ENCODE measurements at places on chromosomes 11 and 22. TPM values are rescaled to one million over a fixed set of nuclear protein-coding genes. Genes with fewer than 3 reads are reported as not detected.

The DDI1 gene
- not detected for total RNA-seq

- DNase-seq = no peak
Observed at GRCh38 chr11:1773994-1774550, 10.3 kb upstream of the CTSD start.

DNA sequence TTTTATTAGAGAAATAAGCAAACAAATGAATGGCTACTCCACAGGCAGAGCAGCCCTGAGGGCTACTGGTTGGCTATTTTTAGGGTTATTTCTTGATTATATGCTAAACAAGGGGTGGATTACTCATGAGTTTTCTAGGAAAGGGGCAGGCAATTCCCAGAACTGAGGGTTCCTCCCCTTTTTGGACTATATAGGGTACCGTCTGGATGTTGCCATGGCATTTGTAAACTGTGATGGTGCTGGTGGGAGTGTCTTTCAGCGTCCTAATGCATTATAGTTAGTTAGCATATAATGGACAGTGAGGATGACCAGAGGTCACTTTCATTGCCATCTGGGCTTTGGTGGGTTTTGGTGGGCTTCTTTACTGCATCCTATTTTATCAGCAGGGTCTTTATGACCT lies 19.2 kb downstream of the SLC22A6 start:
- no peak for DNase-seq

DNA sequence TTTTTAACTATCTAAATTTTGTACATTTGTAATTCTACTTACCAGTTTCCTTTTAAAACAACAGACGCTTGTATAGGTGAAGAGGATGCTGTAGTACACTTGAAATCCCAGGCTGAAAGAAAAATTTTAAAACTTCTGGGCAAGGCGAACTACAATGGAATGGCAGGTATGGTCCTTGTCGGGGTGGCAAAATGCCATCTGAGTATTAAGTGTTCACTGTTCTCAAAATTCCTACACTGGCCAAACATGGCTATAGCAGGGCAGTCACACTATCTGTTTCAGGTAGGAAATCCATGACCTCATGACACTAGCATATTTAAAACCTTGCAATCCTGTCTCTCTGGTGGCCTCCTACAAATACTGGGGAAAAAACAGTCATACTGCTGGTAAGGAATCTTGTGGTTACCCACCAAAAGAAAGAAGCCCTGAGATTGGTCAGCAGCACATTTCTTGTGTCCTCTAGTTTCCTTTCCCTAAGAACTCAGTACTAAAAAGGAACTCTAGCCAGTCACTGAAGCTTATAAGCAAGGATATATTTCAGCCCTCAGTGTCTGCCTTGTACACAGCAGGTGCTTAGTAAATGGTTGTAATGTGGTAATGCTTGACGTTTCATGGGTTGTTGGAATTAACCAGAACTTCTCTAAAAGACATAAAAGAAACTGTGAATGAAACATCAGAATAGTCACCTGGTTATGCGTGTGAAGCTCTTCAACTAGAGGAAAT lies 5.2 kb upstream of the ZC3H12C start:
- no peak for DNase-seq

The OR8G5 gene
- total RNA-seq = not detected

DNA sequence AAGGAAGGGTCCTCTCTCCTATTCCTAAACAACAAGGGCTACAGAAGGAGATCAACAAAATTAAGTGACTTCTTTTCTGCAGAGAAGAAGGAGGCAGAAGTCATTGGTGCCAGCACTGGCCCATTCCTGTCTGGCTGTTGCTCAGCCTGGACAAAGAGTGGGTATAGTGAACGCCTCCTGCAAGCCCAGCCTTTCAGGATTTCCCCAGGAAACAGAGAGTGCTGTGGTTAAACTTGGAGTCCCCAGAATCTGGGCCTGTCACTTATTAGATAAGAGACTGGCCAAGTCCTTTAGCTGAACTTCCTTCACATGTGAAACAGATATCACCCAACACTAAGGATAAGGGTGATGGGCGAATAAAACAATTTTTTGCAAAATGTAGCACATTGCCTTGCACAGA lies 10.9 kb downstream of the TST start:
- no peak for DNase-seq

The CHCHD10 gene
- 17.1 TPM for total RNA-seq

DNA sequence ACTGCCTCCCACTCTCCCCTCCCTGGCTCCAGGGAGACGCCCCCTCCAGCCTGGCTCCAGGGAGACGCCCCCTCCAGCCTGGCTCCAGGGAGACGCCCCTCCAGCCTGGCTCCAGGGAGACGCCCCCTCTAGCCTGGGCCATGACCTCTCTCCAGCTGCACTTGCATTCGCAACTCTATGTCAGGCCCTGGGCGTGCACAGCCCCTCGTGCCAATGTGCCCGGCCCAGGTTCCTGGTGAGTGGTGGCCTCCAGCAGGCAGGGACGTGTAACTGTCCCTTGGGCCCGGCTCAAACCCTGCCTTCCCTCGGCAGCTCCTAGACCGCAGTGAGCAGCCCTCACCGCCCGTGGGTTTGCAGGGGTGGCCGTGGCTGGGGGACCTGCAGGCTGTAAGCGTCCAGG lies 6.9 kb downstream of the MUC6 start:
- DNase-seq = no peak

- no peak for DNase-seq
Observed at GRCh38 chr22:45585437-45585755, 82.7 kb downstream of the FBLN1 start.

GRCh38 chr22:23380230-23380573 lies 199.9 kb downstream of the IGLL1 start:
- DNase-seq = no peak

DNA sequence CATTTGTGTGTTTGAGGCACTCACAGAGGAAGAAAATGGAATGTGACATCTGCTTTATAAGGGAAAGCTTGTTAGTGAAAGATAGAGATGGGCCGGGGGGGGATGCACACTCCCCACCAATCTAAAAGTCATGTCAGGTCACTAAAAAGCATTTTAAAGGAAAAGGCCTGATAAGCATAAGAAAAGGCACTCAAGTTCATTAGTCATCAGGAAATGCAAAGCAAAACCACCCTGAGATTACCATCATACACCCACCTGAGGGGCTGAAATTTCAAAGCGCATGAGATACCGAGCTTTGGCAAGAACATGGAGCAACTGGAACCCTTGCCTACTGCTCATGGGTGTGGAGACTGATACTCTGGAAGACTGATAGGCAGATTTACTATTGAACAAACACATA lies 77.9 kb upstream of the ANO1 start:
- DNase-seq = no peak

DNA sequence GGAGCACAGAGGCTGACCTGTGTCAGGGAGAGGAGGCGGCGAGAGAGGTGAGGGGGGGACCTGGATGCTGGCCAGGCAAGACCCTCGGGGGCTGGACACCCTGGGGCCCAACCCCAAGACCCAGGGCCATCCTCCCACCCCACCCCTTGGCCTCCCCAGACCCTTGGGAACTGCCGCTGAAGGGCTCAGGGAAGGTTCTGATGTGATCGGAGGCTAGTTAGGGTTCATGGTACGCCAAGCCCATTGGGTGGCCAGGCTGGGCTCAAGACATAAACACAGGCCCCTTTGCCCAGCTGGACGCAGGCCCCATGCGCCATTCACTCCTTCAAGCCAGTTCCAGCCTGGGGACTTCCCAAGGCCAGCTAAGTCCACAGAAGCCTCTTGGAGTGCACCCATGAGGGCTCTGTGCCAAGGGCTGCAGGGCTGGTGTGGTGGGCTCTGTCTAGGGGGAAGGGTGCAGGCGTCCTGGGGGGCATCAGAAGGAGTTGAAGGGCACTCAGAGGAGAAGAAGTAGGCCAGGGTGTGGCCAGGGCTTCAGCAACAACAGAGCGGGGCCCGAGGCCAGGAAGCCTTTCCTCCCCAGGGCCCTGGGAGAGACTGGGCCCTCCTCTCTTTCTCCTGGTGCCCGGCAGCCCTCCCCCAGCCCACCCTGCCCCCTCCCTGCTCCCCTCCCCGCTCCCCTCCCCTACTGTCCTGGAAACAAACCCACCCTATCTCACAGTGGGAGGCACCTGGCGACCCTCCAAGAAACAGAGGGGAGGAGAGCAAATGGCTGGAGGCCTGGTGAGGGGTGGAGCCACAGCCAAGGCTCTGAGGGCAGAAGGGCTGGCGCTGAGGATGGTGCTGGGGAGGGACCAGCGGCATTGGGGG lies 12.9 kb downstream of the TSPAN32 start:
- DNase-seq = peak; percentile 89

GRCh38 chr11:17846852-17847453 lies 112.4 kb downstream of the KCNC1 start:
- DNase-seq = no peak

DNA sequence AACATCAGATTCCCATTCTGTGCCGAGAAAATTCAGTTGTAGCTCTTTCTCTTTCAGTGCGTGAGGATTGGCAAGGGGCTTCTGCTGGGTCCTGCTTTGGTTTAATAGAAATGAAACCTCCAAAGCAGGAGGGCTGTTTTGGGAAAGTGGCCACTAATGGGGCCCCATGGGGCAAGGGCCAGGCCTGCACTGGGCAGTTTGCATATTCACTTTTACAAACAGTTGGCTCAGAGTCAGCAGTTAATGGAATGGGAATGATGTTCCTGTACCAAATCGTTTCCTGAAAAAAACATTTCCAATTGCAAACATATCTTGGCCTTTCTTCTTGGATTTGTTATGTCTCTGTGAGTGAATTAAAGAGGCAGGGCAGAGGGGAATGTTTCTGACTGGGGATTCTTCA lies 92.1 kb downstream of the PARVA start:
- DNase-seq = peak; percentile 60
